ENCODE measurements at places on chromosomes 13 and 19.
A peak's percentile ranks its signal among the peaks of the same experiment; 100 is the strongest.

DNA sequence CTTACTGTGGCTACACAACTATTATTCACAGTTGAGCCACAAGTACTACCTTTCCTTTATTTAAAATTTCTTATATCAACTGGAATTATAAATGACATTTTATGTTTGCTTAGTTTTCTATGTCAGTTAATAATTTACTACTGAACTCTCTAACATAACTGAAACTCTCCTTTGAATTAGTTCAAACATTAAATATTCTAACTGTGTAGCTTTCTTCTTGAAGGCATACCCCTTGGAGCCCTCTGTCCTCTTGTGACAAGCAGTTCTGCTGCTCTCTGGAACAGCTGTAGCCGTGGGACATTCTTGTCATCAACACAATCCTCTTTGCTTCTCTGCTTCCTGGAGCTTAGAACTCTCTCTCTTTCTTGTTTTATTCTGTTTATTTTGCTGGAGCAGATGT lies 244.8 kb downstream of the NHLRC3 start:
- no peak for DNase-seq

GRCh38 chr19:39321117-39321831 lies 611 bp upstream of the LRFN1 start:
- DNase-seq = no peak

GRCh38 chr13:26624572-26624971 lies 67.1 kb downstream of the WASF3 start:
- DNase-seq = no peak

DNA sequence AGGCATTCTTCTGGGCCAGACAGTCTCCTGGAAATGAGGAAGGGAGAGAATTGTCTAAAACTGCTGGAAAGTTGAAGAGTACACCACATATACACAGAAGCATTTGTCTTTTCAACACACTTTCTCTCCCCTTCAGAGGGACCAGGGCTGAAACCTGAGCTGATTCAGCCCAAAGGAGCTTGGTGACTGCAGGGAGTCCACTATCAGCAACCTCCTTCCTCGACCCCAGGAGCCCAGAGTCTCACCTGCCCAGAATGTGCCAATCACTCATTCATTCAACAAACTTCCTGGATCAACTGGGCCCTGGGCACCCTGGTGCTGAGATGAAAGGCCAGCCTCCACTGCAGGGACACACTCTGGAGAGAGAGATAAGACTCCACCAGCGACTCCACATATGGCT lies 128.9 kb upstream of the VSTM2B start:
- DNase-seq = no peak

GRCh38 chr19:46860125-46860845 lies 512 bp upstream of the ARHGAP35 start:
- DNase-seq = peak; percentile 96

- no peak for DNase-seq
Observed at GRCh38 chr19:8180018-8180417, 29.2 kb upstream of the CERS4 start.

DNA sequence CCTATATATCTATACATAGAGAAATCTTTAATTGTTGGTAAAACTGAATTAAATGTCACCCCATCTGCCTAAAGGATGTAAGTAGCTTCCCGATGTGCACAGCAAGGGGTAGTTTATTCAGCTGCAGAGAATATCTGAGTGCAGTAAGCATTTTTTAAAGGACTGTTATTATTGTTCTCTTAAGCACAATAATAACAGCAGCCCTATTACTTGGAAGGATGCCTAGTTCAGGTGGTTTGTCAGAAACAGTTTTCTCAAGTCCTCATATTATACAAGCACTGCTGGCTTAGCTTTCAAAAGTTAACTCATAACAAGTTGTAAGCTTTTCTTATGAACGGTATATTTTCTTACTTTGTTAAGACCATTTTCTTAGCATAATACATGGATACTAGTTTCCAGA lies 142.6 kb downstream of the CRYL1 start:
- DNase-seq = no peak

DNA sequence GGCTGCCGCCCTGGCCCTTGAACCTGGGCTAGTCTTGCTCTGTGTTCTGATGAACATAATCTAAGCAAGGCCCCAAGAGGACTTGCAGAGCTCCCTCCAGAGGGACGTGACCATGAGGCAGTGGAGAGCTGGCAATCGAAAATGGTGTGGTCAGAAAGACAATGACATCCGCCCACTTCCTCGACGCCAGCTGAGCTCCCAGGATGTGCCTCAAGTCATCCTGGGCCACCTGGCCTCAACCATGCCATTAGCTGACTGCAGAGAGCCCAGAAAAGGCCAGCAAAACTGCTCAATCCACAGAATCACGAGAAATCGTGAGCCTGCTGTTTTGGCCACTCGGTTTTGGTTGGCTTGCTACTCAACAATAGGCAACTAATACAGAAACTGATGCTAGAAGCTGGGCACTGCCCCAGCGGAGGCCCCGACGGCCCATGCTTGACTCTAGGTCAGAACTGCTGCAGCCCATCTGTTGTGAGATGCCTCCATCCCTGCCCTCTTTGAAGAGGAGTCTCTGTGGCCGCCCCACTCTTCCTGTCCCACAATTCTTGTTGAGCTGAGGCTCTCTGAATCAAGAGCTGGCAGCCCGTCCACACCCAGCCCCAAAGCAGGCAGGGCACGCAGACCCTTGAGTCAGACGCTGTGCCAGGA lies 53.3 kb downstream of the STK24 start:
- no peak for DNase-seq

All from stimulated activated CD4-positive, alpha-beta T cell treated with anti-CD3 and anti-CD28 coated beads, Interleukin-2, amount 100 ng/mL, for 24 hours (primary cell).